ENCODE measurements at places on chromosomes 6 and 20.

DNA sequence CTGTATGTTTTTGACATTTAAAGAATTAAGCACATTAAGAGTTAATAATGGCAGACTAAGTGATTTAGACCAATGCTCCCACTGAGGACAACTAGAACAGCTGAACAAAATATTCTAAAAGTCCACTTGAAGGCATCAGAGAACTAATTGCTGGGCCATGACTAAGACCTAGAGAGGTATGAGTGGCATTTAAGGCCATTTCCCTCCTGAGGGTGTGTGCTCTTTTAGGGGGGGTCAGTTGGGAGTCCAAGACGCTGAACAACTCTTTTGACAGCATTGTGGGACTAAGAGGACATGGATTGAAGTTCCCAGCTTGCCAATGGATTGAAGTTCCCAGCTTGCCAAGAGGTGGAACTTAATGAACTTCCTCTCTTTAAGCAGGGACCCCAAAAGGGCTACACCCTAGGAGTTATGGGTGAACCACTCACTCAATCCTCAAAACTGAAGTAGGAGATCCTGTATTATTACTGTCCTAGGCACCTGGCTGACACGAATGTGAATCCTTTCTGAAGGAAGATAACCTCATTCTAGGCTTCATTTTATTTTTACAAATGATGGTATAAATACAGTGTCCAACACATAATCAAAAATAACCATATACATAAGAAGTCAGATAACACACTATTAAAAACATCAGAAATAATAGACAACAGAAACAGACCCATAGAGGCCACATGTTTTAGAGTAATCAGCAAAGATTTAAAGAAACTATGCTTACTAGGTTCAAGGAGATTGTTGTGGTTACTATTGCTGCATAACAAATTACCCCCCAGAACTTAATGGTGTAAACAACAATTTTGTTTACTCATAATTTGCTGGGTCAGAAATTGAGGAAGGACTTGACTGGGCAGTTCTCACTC is 175.1 kb downstream of the VEGFA start:
- no peak for DNase-seq

DNA sequence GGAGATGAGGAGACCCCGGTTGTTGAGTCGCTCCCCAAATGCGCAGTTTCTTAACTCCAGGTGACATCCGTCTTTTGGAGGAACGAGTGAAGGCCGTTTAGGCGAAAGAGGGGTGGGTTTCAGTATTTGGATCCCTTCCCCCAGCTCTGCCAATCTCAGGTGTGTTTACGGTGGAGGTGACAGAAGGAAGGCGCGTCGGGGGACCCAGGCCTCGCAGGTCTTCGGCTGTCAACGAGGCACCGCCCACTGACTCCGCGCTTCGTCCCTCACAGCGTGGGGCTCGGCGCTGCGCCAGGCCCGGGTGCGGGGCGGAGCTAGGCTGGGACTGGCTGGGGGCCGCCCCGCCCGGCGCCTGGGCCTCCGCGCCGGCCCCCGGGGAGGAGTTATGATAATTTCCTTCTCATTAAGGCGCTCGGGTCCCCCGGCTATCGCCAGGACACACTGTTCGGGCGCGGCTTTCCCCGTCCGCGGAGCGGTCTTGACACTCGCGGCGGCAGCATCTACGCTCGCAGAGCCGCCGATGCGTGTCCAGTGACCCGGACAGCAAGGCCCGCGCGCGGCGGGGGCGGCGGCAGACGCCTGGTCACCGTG is at the start of gene TFAP2C:
TFAP2C (plus strand) TSS at position 434 of the 591 bp plus-strand sequence. CDS start 239 bp downstream, outside the sequence.
- no peak for DNase-seq

- no peak for DNase-seq
These were observed 12.9 kb upstream of the ZNF391 start for GRCh38 chr6:27375613-27376079.

GRCh38 chr20:13910492-13910891 is 79.9 kb downstream of the SEL1L2 start:
- no peak for DNase-seq

DNA sequence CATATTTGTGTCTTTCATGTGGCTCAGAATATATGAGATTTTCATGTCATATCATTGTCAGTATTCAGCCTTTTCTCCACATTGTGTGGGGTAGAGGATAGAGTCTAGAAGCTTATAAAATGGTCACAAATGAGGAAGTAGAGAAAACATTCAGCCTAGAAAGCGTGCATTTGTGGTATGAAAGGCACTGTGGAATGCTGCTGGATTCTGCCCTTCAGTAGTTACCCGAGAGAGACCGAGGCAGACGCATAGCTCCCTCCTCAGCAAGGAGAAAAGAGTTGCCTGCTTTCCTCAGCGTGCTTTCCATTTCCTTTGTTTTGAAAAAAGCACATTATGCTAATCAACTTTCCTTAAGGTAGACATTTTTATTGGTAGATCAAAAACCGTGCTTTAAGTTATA is 28.7 kb downstream of the MYB start:
- no peak for DNase-seq

DNA sequence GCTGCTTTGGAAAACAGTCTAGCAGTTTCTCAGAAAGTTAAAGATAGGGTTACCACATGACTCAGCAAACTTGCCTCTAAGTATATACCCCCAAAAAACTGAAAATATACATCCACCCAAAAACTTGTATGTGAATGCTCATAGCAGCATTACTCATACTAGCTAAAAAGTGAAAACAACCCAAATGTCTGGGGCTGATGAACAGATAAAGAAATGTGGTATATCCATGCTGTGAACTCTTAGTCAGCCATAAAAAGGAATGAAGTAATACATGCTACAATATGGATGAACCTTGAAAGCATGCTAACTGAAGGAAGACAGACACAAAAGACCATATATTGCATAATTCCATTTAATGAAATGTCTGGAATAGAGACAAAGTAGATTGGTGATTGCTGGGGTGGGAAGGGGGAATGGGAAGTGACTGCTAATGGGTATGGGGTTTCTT is 79.9 kb upstream of the GLP1R start:
- DNase-seq, result no peak

- no peak for DNase-seq
These were observed 106.3 kb upstream of the RIPOR2 start for GRCh38 chr6:25042036-25042521.

DNA sequence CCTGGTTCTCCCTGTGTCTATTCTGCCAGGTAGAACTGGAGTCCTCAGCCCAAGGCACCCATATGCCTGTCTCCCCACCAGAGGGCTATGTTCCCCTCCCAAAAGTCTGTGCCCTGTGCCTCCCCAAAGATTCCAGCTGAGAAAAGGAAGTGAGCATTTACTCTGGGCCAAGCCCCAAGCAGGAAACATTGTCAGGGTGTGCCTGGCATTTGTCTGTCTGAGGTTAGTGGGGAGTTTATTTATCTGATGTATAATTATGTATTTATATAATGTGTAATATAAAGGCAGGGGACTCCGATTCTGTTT is 5.6 kb downstream of the GDF5 start:
- no peak for DNase-seq

GRCh38 chr6:62613928-62614327 is 327.9 kb upstream of the KHDRBS2 start:
- no peak for DNase-seq

GRCh38 chr20:31723069-31723318 is 326 bp upstream of the BCL2L1 start:
- peak; percentile 70 for DNase-seq

- DNase-seq, result no peak
These were observed 225.7 kb downstream of the HAO1 start for GRCh38 chr20:7714549-7714948.

- no peak for DNase-seq
These were observed 23.1 kb upstream of the PKIG start for GRCh38 chr20:44559302-44559701.

DNA sequence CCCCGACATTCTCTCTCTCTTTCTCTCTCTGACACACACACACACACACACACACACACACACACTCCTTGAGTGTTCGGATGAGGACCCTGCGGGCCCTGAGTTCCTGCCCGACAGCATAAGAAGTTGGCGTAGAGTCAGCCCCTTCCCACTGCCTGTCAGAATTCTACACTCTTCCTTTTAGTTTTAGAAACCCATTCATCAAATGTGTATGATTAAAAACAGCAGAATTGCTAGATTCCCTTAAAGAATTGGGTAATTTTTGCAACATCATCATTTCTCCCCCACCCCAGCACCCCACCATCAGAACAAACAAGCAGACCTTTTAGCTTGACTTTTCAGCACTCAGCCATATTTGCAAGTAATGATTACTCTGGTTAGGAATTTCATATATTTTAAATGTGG is 322.8 kb downstream of the FARS2 start:
- no peak for DNase-seq

DNA sequence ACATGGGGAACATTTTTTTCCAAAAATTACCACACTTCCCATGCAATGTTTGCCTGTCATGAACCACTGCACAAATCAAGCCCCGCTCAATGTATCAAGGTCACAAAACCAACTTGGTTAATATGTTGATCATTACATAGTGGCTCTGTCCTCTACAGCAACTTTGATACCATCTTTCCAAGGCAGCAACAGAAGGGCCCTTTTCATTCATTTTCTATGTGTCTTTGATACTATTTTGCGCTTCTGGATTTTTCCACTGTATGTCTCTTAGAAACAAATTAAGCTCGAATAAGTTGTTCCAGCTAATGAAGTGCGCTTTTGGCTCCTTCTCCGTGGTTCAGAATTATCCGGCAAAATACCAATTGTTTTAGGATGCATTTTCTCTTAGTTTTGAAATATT is 1.5 kb downstream of the ZHX3 start:
- no peak for DNase-seq

DNA sequence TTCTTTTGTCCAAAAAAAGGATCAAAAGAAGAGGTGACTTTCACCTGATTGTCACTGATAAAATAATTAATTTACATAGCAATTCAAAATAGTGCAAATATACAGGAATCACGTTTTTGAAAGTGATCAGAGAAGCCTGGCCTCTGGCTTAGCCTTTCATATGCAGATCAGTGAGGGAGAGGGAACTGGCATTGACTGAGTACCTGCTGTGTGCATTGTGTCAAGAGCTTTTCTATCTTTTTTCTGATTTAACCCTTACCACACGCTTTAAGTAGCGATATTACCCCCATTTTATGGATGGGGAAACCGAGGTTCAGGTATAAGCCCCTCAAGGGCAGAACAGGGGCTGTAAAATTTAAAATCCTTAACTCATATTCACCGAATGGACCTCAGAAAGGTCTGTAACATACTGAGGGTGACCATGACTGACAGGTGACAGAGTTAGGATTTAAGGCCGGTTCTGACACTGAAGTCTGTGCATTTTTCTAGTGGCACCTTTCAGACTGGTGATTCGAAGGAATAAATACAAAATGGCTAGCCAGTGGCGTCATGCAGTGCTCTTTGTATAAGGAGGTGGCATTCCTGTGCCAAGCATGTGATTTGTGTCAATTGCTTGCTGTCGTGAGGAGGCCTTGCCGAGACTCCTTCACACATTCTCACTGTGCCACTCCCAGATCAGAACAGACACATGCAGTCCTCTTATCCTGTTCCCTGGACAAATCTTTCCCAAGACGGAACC is 310.2 kb downstream of the TSHZ2 start:
- no peak for DNase-seq

DNA sequence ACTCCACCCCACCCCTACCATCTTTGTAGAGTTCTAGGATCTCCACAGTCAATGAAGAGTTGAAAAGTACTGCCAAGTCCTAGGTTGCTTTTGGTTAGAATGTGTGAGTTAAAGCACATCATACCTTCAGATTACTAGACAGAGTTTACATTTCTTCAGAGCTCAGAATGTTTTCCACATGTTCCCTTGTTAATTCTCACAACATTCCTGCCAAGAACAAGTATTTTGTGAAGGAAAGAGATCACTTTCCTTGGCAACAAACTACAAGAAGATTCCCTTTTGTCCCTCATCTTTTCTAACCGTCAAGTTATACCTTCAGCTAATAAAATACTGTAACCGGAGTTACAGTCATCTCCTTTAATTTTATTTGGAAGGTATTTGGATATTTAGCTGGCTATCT is 266.8 kb downstream of the ZFAND3 start:
- DNase-seq, result no peak

DNA sequence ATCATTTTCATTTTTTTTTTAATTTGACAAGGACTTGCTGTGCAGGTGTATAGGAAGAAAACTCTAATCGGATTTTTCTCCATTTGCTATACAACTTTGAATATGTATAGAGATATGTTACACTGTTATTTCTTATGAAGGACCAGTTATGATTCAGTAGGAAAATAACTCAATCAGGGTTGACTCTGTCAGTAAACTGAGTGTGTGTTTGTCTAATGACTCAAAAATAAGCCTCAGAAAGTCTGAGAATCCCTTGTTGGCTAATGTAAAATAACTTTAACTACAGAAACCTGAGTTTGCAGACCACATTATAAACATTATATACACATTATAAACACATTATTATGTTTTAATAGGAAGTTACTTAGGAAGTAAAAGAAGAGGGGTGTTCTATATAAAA is 352.6 kb downstream of the RIMS1 start:
- no peak for DNase-seq

DNA sequence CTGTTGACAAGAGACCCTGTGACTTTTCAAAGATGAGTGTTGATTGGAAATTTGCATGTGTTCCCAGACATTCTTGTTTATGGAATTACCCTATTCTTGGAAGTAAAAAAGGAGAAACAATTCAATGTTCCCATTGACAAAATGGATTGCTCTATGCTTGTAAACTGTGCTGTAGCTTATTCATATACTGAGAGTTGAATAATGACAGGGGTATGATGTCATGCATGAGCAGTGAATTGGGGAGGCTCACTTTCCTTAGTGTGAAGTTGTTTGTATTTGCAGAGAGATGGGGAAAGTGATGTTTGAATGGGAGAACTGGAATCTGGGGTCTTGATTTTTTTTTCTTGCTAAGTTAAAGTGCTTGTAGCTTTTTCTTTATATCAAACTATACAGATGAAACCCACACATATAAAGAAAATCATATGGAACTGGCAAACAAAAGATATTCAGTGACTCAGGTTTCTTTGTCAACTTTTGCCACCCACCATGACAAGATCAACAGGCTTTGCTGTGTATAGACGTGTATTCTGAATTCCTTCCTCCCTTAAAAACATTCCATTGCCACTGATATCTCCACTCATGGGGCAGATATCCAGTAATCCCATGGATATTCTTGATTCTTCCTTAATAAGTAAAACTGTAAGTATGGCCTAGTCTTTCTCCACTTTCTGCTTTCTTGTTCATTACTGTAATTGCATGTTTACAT is 97.8 kb upstream of the JAG1 start:
- no peak for DNase-seq

DNA sequence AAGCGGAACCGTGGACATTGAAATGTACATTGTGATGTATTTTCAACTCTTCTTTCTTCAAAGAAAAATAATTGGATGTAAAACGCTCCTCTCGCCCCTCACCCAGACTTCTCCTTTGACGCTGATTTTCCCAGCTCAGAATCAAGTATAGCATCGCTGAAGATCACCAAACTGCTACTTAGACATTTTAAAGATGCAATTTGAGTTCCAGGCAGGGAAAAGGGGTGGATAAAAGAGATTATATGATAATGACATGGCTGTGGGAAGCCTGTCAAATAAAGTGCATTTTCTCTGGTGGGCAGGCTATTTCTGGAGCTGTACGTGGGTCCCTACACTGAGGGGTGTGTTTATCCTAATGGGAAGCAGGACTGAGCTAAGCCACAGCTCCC is 240.4 kb downstream of the CDC5L start:
- no peak for DNase-seq
